T follicular helper cell (primary cell): ENCODE measurements at places on chromosomes 5 and 9.

DNA sequence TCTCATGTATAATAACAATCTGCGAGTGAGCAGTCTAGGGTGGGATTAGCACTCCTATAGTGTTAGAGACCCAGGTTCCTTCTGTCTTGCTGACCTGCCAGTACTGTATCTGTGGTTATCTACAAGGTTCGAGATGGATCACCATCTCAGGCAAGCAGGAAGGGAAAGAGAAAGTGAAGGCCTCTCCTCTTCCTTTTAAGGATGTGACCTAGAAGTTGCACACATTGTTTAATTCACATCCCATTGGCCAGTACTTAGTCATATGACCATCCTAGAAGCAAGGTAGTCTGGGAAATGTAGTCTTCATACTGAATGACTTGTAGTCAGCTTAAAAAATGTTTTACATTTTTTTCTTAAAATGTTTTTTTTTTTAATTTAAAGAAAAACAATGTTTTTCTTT, 168.6 kb downstream of the CARTPT start:
- no peak for DNase-seq

DNA sequence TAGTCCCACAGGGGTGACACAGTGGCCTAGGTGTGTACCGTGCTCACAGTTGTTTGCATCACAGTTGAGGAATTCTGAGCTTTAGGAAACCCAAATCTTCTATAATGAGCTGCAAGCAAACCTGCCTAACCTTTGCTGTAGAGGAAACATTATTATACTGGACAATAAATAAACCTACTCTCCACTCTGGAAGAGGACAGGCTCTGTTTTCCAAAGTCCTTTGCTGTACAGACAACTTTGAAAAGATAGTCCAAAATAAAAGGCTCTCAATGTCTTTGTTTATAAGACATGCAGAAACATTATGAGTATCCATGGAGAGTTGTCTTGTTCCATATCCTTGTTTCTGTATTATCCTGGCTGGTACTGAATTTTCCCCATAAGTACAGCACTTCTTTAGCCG, 29.4 kb downstream of the ZNF131 start:
- no peak for DNase-seq

DNA sequence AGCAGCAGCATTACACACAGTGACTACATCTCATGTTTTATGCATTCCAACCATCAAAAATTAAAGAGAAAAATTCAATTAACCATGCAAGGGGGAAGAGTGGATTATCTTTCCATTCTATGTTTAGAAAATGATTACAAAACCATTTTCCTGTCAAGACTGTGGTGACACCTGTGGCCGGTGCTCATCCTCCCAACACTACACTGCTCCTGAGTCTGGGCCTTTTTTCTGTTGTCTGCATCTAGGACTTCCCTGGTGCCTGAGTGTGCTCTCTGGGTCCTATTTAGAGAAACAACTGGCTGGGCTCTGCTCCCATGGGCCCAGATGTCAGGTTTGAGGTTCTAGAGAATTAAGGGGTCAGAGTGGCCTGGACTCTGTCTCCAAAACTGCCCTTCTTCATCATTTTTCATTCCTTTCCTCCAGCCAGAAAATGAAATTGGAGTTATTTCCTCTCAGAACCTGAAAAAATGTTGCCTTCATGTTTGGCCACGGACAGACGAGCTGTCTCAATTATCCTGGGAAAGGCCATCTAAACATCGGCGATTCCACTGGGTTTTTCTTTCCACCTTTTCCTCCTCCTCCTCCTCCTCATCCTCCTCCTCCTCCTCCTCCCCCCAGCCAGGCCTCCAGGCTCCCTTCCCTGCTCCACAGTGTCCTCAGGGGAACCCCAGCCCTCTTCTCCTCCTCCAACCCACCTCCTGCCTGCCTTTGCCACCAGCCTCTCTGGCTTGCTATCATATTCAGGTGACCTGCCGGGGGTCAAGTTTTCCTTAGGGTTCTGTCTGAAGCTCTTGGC, 11.4 kb upstream of the ARSI start:
- DNase-seq, result no peak

DNA sequence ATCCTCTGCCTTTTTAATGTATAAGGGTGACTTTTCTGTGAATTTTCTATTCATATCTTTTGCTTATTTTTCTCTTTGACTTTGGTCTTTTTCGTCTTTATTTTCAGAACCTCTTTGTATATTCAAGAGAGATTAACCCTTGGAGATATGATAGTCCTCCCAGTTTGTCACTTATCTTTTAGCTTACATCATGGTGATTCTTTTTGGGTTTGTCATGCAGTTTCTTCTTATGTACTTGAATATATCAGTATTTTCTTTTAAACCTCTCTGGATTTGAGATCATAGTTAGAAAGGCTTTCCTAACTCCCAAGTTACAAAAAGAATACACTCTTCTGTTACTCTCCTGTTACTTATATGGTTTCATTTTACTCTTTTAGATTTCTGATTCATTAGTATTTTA, 27.5 kb upstream of the GPR21 start:
- DNase-seq, result no peak

GRCh38 chr5:82255844-82256243, 22.3 kb downstream of the RPS23 start:
- DNase-seq, result no peak

DNA sequence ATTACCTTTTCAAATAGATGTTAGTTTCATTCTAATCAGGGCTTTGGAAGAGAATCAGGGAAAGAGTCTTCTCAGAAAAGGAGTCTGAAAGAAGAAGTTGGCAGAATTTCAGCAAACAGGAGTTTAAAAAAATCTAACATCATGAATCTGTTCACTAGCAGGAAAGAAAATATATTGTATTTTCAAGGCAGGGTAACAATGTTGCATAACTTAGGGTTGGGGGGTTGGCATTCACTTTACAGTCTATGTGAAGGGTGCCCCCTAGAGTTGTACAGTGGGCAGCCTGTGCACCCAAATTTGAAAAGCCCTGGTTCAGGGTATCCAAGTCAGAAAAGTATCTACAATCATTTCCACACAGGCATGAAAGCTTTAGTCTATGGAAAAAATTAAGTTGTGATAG, 348.4 kb upstream of the SLC30A5 start:
- DNase-seq, result no peak

DNA sequence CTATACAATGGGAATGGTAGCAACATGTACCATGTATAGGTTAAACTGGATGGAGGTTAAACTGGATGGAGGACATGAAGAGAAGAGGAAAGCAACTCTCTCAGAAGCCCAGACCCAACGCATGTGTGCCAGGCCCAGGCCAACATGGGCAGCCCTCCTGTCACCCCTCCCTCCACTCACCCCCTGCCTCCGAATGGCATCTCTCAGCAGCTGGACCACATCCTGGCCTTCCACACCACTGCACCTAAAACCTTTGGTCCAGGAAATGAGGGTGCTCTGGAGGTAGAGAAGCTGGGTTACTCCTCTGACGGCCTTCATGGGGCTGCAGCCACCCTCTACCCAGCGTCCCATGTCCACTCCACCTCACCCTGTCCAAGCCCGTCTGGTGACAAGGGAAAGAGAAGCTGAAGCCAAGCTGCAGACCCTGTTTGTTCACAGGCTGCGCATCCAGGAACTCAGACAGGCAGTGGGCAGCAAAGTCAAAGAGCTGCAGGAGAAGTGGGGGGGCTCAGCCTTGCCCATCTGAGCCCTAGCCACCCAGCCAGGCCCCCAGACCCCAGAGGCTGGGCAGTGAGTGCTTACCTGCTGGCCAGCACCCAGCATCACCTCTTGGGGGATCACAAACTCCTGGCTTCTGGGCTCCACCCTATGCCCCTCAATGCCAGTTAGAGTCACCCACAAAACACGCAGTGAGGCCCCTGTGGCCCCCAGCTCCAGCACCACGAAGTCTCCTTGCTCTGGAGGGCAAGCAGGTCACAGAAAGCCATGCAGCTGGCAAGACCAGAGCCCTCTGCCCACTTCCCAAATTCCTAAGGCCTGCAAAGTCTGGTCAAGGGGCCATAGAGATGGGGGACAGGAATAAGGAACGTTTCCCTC, 8.5 kb downstream of the HK3 start:
- no peak for DNase-seq

DNA sequence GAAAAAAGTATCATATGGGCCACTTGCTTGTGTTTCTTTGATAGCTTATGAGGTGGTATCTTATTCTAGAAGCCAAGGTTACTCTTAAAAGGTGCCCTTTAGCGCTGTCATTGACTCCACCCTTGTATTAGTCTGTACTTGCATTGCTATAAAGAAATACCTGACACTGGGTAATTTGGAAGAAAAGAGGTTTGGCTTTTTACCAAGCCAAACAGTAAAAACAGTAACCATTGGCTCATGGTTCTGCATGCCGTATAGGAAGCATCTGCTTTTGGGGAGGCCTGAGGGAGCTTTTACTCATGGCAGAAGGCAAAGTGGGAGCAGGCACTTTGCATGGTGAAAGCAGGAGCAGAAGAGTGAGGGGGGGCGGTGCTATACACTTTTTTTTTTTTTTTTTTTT, 87.4 kb downstream of the TEK start:
- DNase-seq, result no peak

- DNase-seq, result no peak
These were observed 138.8 kb upstream of the NFIL3 start for GRCh38 chr9:91562416-91562815.
